Frontal cortex (tissue), 4 donors: ENCODE measurements at places on chromosomes 13 and 19.

DNA sequence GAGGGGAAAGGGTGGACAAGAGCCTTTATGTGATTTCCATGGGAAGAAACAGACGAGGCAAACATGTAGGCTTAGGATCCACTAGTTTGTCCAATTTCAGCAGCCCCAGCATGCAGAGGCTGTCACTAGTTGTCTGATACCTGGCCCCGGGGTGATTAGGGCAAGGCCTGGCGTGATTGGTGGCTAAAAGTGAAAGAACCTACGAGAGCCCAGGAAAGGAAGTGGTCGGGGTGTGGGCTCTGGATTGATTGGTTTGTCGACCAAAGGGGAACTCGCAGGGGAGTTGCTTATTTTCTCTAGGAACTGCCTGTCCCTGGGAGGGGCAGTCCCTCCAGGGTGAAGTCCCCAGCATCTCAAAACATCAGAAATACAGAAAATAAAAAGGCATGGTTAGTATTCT, 64.2 kb upstream of the UQCRFS1 start:
- no peak for DNase-seq

DNA sequence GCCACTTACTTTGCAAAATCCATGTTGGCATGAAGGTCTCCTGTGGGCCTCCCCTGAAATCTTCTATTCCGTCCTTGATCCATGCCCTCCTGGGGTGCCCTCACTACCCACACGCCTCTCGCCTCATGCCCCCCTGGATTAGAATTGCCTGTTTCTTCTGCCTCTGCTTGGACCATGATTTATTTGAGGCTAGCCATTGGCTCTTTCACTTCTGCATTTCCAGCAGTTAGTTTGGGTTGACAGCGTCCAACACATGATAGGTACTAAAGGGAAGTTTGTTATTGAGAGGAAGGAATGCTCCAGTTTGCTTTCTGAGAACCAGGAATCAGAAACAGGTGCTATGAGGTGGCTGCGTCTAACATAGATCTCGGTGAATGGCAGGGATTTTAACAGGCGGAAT, 30.5 kb upstream of the TPTE2 start:
- DNase-seq, result no peak

DNA sequence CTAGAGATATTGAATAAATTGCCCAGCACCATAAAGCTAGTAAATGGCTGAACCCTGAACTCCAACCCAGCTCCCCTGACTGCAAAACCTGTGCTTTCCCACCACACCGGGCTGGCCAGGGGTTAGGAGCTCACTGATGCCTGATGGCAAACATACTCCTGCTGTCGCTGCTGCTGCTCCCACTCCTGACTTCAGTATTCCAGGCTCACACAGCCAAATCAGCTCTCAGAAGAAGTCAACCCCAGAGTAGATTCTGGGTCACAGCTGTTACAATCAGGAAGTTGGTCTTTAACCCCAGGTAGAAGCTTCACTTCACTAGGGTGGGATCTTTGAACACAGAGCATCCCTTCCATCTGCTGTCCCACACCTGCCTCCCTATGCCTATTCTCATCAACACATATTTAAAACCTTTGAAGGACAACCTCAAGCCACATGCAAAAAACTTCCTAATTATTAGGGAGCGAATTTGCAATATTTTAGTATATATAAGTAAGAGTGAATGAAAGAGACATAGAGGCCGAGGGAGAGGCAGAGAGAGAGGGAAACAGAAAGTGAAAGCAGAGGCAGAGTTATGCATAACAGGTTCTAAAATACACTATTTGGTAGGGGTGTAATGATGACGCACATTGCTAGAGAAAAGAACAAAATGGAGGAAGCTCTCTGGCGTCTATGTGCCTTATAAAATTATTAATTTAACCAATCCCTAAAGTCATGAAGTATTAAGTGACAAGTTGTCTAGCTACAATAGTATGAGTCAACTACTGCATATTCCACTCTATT, 99.4 kb upstream of the SERP2 start:
- DNase-seq, result no peak

DNA sequence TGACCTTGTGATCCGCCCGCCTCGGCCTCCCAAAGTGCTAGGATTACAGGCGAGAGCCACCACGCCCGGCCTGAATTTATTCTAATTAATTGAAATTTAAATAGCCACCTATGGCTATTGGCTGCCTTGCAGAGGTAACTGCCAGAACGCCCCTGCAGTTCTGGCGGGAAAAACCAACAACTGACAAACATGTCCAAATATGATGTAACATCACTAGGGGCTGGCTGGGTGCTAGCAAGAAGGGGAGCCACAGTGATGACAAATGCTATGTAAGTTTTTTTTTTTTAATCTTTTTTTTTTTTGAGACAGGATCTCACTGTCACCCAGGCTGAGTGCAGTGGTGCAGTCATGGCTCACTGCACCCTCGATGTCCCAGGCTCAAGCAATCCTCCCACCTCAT, 12.9 kb downstream of the ZSWIM9 start:
- no peak for DNase-seq

- DNase-seq, result peak; percentile 62
Measured at GRCh38 chr19:11673608-11674041, 65.1 kb downstream of the ZNF823 start.
